ENCODE measurements at places on chromosomes 11 and 22.

- no peaks in the 10 kb centered on the region for H3K4me1 ChIP-seq
- no peak overlapping the region for H3K4me3 ChIP-seq
- no peaks in the 10 kb centered on the region for H3K27me3 ChIP-seq
These were observed 234.7 kb upstream of the CCDC90B start for GRCh38 chr11:83520849-83521248.

DNA sequence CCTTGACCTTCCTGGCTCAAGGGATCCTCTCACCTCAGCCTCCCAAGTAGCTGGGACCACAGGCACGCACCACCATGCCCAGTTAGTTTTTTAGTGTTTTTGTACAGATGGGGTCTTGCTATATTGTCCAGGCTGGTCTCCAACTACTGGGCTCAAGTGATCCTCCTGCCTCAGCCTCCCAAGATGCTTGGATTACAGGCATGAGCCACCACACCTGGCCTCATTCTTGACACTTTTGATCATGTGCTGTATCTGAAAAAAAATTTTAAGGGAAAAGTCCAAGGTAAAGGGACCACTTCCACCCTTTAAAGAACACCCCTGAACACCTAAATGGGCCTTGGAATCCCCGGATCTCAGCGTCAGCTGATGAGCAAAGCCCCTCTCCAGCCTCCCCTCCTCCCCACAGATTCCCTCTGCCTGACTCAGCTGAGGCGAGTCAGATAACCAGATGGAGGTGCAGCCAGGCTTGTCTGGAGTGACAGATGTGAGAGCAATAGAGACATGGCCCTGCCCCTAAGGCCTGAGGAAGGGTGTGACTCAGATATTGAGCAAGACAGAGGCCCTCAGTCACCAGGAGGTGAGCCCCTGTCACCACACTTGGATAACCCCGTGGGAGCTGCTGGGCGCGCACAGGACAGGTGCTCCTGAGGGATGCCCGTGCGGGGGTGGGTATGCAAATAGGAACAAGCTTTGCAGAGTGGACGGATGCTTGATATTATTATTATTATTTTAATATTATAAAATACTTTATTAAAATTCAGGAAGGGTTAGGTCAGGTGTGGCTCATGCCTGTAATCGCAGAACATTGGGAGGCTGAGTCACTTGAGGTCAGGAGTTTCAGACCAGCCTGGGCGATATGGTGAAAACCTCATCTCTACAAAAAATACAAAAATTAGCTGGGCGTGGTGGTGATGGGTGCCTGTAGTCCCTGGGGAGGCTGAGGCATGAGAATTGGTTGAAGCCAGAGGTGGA, 5.0 kb upstream of the CCDC88B start:
- H3K27ac ChIP-seq = no peak overlapping the region
- H3K27me3 ChIP-seq = no peaks in the 10 kb centered on the region
- H3K4me3 ChIP-seq = no peak overlapping the region

GRCh38 chr11:115869780-115870431, 365.7 kb upstream of the CADM1 start:
- H3K27me3 ChIP-seq = no peaks in the 10 kb centered on the region
- H3K4me3 ChIP-seq = no peak overlapping the region
- no peaks in the 10 kb centered on the region for H3K36me3 ChIP-seq
- no peak overlapping the region for H3K27ac ChIP-seq
- DNase-seq = no peak
- H3K4me1 ChIP-seq = no peaks in the 10 kb centered on the region

GRCh38 chr22:49354516-49355210, 473.0 kb downstream of the BRD1 start:
- H3K36me3 ChIP-seq = no peaks in the 10 kb centered on the region
- H3K4me3 ChIP-seq = no peak overlapping the region
- H3K27ac ChIP-seq = no peak overlapping the region

- H3K36me3 ChIP-seq = no peaks in the 10 kb centered on the region
- DNase-seq = no peak
- no peak overlapping the region for H3K4me3 ChIP-seq
- peaks cover 6% of the 10 kb centered on the region for H3K27me3 ChIP-seq
- no peak overlapping the region for H3K27ac ChIP-seq
These were observed 2.0 kb upstream of the SAA1 start for GRCh38 chr11:18264035-18264434.

DNA sequence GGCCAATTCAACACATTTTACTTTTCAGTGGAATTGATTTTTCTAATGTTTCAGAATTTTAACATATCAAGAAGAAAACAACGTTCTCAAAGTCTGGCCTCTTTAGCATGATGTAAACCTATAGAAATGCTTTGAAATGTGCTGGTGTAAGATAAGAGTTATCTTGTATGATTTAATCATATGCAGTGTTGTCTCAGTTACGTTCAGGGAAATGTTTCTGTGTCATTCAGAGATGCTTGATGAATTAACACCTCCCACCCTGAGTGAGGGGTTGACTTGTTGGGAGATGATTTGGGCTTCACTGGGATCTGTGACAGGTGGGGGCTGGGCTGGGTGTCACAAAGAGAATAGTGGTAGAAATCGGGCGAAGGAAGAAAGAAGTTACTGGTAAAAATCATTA, 15.7 kb upstream of the MYO18B start:
- H3K27ac ChIP-seq = no peak overlapping the region
- H3K4me3 ChIP-seq = no peak overlapping the region
- DNase-seq = no peak
- H3K4me1 ChIP-seq = no peaks in the 10 kb centered on the region
- 0 out of 2 replicates have a peak, but pooled peaks cover 3% of the 10 kb centered on the region for H3K27me3 ChIP-seq

DNA sequence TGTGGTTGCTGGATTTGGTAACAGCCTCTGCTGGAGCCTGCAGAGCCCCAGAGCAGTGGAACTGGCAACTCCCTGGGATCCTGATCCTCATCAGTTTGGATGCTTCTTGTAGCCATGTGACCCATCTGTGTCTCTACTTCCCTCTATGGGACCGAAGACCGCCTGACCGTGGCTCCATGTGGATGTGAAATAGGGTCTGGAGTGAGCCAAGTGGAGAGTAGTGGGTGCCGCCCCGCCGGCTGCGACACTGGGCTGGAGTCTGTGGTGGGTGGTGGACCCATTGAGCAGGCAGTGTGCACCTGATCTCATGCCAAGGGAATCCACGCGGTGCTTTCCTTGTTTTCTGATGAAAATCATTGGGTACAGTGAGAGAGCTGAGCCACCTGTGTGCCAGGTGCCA, 543.2 kb upstream of the B3GAT1 start:
- H3K36me3 ChIP-seq = no peaks in the 10 kb centered on the region
- no peak for DNase-seq
- H3K4me3 ChIP-seq = no peak overlapping the region
- no peak overlapping the region for H3K27ac ChIP-seq
- peaks cover 13% of the 10 kb centered on the region for H3K4me1 ChIP-seq

DNA sequence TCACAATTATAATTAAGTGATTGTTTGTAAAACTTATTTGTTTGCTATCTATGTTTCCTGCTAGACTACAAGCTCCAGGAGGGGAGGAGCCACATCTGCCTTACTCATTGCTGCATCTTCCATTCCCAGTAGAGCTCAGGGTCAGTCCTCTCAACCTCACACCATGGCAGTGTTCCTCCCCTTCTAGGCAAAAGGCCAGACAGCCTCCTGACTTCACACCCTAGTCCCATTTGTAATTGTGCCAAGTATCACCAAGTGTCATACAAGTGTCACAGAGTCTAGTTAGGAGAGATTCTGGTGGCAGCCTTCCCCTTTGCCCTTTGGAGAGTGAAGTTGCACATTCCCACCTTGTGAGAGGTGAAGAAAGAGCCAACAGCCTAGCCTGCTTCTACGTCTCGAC, 490.4 kb downstream of the INSC start:
- no peak overlapping the region for H3K27ac ChIP-seq
- no peaks in the 10 kb centered on the region for H3K27me3 ChIP-seq
- no peaks in the 10 kb centered on the region for H3K36me3 ChIP-seq
- H3K4me1 ChIP-seq = no peaks in the 10 kb centered on the region

DNA sequence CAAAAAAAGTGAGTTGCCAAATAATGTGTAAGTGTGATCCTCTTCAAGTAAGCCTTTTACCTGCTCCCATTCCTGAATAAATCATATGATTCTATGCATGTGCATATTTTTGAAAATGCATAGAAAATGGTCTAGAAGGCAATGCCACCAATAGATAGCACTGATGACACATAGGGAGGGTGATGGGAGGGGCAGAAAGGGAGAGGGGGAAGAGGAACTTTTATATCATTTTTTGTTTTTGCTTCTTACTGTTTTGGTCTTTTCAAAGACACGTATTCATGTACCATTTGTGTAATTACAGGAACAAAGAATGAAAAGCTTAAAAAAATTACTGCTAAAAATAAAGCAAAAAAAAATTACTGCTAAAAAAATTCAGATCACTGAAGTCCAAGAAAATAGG, 60.8 kb downstream of the C11orf58 start:
- H3K27ac ChIP-seq = no peak overlapping the region
- no peak overlapping the region for H3K4me3 ChIP-seq
- no peaks in the 10 kb centered on the region for H3K27me3 ChIP-seq
- DNase-seq = no peak
- H3K4me1 ChIP-seq = no peaks in the 10 kb centered on the region

GRCh38 chr22:32836280-32837123, 35.0 kb downstream of the TIMP3 start:
- no peaks in the 10 kb centered on the region for H3K27me3 ChIP-seq
- peak; percentile 56 for DNase-seq
- no peak overlapping the region for H3K4me3 ChIP-seq
- peak overlapping the region; percentile 28 for H3K27ac ChIP-seq
- peaks cover 19% of the 10 kb centered on the region for H3K4me1 ChIP-seq

- no peak overlapping the region for H3K4me3 ChIP-seq
- H3K36me3 ChIP-seq = no peaks in the 10 kb centered on the region
- H3K27ac ChIP-seq = no peak overlapping the region
- H3K27me3 ChIP-seq = no peaks in the 10 kb centered on the region
- DNase-seq = peak; percentile 53
- H3K4me1 ChIP-seq = peaks cover 12% of the 10 kb centered on the region
These were observed 2.3 kb upstream of the RAD9A start for GRCh38 chr11:67389477-67389876.

GRCh38 chr11:112025707-112026106, 499 bp downstream of the DLAT start:
- H3K36me3 ChIP-seq = peaks cover 11% of the 10 kb centered on the region
- peak; percentile 53 for DNase-seq
- H3K27ac ChIP-seq = peak overlapping the region; percentile 50
- H3K4me1 ChIP-seq = 0 out of 2 replicates have a peak, but pooled peaks cover 6% of the 10 kb centered on the region

All from GM23248 (cell line).